SK-N-DZ (cell line): ENCODE measurements at places on chromosomes 7 and 10.

- no peak for DNase-seq
Observed at GRCh38 chr7:117675497-117676435, 195.9 kb downstream of the CFTR start.

GRCh38 chr10:78170026-78170475 lies 136.4 kb downstream of the RPS24 start:
- no peak for DNase-seq

DNA sequence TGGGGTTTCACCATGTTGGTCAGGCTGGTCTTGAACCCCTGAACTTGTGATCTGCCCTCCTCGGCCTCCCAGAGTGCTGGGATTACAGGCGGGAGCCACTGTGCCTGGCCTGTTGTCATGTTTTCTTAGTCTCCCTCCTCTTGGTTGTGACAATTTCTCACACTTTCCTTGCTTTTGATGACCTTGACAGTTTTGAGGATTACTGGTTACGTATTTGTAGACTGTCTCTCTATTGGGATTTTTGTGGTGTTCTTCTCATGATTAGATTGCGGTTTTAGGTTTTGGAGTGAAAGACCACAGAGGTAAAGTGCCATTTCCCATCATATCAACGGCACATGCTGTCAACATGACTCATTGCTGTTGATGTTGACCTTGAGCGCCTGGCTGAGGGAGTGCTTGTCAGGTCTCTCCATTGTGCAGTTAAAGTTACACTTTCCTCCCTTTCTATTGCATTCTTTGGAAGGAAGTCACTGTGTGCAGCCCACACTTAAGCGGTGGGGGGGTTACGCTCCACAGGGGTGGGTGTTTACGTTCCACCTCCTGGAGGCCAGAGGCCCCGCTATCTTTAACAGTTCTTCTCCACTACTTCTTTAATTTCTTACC lies 10.8 kb downstream of the NEURL1 start:
- no peak for DNase-seq

DNA sequence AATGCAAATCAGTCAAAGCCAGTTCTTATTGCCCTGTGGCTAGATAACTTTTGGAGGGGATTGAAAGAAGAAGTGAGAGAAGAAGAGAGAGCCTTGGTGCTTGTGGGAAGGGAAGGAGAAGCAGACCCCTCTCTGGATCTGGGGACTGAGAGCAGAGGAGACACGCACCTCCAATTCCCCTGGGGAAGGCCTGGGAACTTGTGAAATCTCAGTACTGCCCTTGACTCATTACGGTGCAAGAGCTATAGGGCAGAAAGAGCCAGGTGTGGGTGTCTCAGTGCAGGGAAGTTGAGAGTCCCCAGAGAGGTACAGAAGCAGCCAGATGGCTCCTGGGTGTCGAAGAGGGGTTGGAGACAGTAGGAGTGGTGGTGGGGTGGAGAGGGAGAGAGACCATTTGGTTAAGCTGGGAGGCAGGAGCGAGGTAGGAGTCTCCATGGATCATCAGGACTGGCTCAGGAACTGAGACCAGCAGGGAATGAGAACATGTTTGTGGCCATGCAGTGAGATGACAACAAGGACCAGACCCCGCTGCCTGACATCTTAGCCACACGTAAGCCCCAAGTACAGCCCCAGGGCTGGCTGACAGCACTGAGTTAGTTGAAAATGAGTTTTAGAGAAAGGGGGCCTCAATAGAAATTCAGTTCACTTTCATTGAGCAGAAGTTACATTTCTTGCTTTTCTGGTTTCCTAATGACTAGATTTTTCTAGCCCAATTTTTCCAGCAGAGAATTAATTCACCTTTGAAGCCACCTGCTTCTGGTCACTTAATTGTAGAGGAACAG lies 238.2 kb downstream of the BUB3 start:
- DNase-seq, result peak; percentile 29

- DNase-seq, result no peak
Observed at GRCh38 chr10:5711642-5712041, 27.0 kb downstream of the TASOR2 start.

DNA sequence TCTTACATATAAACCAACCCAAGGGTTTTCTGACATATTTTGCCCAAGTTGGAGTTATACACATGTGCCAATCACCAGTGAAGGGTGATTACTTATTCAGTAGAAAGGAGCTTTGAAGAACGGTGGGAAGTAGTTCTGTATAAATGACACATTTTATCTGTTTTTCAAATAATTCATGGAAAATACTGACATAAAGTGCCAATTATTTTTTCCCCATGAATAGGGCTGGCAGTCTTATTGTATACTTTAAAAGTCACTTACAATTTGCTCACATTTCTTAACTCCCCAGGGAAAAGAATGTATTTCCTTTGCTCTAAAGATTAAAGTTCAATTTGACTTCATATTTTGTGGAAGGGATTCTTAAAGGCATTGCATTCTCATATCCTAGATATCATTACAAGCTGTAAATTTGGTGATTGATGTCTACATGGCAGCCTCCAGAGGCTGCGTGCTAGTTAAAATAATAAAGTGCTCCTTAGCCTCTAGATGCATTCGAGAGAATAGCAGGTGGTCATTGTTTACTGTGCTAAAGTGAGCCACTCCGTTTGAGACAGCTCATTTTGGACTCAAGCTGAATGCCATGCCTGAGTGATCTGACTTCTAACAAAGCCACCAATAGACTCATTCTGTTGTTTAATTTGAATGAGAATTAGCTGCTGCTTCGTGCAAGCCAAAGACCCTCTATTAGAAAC lies 148.8 kb upstream of the NRP1 start:
- peak; percentile 3 for DNase-seq

DNA sequence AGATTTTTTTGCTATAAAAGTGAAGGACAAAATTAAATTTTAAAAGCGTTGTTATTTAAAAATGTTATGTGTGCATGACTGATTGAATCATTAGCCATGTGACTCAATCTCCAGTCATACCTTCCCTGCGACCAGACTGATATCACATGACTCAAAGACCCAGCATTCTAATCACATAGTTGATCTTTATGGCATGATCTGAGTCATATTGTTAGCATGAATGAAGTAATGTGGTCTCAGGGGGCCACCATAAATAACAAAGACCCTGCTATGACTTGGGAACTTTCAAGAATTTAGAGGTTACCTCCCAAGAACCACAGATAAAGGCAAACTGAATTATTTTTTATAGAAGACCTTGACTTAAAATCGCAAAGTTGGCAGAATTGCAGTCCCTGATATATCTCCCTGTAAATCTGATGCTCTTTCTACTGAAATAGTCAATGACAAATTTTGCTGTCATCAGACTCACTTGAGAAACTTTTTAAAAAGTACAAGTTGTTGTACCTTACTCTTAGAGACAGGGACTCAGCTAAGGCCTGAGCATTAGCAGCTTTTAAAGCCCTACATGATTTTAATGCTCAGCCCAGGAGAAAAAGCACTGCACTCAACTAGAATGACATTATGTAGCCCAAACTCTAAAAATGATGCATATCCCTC lies 717.3 kb downstream of the XPNPEP1 start:
- no peak for DNase-seq

DNA sequence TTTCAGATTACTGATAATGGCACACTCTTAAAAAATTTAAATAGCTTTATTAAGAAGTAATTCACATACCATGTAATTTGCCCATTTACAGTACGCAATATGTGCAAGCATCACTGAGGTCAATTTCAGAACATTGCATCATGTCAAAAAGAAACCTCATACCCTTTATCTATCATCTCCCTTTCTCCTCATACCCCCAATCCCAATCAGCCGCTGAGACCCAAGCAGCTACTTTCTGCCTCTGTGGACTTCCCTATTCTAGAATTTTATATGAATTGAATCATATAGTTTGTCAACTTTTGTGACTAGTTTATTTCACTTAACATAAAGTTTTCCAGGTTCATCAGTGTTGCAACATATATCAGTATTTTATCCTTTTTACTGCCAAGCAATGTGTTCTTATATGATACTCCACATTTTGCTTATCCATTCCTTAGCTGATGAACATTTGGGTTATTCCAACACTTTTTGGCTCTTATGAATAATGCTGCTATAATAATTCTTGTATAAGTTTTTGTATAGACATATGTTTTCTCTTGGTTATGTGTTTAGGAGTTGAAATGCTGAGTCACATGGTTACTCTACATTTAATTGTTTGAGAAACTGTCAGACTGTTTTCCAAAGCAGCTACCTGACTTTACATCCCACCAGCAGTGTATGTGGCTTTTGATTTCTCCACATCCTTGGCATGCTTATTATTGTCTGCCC lies 26.9 kb upstream of the TPK1 start:
- no peak for DNase-seq

DNA sequence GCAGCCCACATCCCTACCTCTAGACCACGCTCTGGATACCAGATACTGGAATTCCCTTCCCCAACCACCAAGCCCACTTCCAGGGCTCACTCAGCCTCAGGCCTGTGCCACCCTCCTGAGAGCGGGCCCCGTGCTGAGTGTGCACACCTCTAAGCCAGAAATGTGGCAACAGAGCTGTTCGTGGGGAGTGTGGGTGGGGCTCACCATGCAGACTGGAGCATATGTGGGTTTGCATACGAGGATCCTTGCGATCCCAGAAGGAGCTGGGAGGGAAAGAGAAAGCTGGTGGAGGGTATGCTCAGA lies 13.0 kb upstream of the LIMK1 start:
- no peak for DNase-seq

DNA sequence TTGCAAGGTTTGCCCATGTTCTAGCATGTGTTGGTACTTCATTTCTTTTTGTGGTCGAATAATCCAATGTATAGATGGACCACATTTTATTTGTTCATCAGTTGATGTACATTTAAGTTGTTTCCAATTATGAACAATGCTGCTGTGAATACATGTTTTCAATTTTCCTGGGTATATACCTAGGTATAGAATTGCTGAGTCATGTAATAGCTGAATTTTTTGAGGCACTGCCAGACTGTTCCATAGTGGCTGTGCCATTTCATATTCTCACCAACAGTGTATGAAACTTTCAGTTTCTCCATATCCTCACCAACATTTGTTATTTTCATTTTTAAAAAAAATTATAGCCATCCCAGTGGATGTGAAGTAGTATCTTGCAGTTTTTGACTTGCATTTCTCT lies 90.5 kb downstream of the EZH2 start:
- DNase-seq, result no peak

DNA sequence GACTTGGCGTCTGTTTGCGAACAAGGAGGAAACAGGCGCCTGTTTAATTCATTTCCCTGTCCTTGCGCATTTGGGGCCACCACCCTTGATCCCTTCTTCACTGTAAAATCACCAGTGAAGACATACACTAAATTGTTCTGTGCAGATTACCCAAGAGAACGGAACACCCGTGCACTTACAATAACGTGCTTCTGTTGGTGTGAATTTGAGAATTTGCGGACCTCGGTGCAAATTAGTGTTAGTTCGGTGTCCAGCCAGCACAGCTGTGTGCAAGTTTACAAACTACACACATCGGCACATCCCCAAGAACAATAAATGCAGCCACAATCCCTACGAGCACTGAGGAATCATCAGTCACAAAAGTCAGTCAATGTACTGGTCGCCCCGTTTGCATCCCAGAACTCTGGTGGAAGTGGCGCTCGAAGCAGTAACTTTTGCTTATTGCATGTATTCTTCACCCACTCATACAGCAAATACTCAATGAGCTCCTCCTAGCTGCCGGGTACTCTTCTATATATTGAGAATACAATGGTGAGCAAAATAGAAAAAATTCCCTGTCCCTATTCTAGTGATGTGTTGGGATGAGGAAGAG lies 786 bp upstream of the CNOT4 start:
- DNase-seq, result no peak

DNA sequence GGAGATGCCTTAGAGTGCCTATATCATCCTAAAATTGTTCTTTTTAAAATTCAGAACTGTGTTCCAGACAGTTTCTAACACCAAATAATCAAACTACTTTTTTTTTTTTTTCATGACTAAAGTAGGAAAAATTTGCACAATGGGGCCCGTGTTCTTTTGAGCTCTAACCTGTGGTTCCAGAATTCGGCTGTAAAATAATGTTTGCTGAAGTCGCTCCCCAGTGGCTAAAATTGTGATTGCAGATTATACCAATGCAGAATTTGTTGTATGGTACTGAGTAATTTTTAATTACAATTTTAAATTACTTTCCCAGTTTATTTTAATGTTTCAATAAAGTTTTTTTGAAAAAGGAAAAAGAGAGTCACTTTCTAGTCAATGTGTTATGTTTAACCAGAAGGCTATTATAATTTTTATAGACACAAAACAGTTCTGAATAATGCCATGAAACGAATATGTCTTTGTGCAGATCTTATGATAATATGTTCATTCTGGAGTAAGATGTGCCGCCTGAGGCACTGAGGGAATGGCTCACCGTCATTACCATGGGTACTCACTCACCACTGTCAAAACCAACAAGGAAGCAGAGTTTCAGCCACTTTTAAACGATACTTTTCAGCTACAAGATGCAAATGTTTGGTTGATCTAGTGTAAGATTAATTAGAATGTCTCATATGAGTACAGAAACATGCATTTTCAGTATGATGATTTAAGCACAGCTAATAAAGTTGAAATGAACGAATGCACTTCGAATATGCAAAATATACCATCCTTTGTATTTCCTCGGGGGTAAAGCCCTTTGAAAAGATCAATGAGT lies 173.6 kb downstream of the PRKCQ start:
- DNase-seq, result no peak

DNA sequence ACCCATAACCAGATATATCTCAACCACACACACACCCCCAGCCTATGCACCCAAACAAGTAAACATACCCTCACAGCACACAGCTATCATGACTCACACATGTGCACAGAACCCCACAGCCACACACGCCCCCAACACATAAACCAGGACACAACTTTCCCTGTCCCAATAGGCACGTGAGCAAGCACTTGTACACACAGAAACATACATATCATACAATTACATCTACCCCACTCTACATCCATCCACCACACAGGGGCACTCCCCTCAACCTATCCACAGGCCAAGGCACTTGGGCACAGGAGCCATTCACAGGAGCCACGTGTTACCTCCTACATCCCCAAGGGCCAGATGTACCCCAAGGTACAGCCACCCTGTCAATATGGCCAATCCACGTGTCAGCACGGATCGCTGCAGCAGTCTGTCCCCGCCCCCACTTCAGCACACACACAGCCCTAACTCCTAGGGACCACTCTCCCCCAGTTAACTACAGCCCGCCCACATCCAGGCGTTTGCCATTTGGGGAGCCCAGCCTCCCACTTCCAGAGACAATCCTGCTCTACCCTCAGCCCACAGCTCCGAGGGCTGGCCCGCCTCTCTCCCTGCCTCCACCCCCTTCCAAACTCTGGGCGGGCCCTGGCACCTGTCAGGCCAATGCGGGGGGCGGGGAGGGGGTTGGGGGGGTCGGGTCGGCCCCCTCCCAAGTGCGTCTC lies 163.5 kb downstream of the SH3PXD2A start:
- no peak for DNase-seq

- no peak for DNase-seq
Observed at GRCh38 chr7:142030848-142031247, 35.2 kb downstream of the MGAM start.

- DNase-seq, result no peak
Observed at GRCh38 chr7:87567052-87567451, 33.6 kb downstream of the ABCB1 start.

- no peak for DNase-seq
Observed at GRCh38 chr7:140416560-140416959, 12.7 kb downstream of the RAB19 start.
